ENCODE measurements at places on chromosomes 1 and 21.

GRCh38 chr1:119290297-119290696 is 78.3 kb upstream of the HAO2 start:
- DNase-seq = no peak

- no peak for DNase-seq
These were observed 102.8 kb upstream of the PROX1 start for GRCh38 chr1:213884942-213885341.

GRCh38 chr1:212450331-212450881 is 17.7 kb downstream of the NENF start:
- no peak for DNase-seq

DNA sequence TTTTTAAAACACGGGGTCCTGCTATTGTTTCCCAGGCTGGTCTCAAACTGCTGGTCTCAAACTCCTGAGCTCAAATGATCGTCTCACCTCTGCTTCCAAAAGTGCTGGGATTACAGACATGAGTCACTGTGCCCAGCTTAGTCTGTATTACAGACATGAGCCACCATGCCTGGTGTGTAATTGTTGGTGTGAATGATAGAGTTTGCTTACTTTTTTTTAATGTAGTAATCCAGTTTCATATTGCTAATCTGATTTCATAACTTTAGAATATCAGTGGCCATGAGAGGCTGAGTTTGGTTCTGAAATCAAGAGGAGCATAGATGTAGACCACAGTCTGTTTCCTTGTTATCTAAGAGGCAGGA is 3.4 kb downstream of the EPB41 start:
- DNase-seq = no peak

- no peak for DNase-seq
These were observed 74.5 kb downstream of the NPHP4 start for GRCh38 chr1:5917591-5918274.

DNA sequence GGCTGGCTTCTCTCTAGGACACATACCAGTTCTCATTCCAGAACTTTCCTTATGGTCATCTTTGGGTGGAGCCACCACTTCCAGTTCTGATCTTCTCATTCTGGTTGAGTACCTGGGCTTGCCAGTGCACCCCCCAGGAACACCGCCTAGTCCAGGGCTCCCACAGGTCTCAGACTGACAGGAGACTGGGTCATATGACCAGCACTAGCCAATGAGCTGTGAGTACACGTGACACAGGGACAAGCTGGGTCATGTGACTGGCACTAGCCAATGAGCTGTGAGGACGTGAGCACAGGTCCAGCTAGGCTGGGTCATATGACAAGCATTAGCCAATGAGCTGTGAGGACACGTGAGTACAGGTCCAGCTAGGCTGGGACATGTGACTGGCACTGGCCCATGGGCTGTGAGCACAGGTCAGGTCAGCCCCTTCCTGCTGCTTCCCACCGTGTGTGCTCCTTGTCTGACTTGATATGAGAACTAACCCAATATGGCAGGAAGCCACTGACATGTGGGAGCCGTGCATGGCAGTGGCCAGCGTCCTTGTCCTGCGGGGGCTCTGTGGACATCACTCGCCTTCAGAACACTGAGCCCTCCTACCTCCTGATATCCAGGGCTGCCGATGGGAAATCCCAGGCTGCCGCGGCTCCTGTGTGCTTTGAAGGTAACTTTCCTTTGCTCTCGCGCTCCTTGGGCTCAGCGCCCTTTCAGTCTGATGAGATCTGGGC is 22.7 kb downstream of the KRTAP10-1 start:
- DNase-seq = no peak

DNA sequence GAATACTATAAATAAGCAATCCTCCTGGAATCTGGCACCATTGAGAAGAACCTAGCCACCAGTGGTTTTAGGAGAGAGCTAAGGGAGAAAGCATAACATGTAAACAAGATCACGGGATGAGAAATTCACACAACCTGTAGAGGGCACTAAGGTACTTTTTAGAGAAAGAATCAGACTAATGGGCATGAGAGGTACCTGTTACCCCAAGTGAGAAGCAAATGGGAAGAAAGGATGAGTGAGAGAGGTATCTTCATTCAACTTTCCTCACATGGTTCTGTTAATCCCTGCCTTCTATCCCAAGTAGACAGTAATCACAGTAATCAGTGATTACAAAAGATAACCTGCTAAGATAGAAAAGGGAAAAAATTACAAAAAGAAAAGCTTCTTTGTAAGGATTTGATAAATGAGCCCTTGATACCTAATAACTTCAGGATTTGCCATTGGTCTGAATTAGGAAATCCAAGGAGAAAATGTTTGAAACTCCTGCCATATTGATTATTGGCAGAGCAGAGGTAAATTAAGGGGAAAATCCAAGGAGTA is 251.1 kb upstream of the ADGRL2 start:
- no peak for DNase-seq

GRCh38 chr1:104648269-104648691 is 898.6 kb downstream of the AMY1C start:
- no peak for DNase-seq

GRCh38 chr1:111030590-111030989 is 66.9 kb upstream of the LRIF1 start:
- DNase-seq = no peak

- DNase-seq = no peak
These were observed 36.7 kb downstream of the CAPN2 start for GRCh38 chr1:223748773-223749733.

DNA sequence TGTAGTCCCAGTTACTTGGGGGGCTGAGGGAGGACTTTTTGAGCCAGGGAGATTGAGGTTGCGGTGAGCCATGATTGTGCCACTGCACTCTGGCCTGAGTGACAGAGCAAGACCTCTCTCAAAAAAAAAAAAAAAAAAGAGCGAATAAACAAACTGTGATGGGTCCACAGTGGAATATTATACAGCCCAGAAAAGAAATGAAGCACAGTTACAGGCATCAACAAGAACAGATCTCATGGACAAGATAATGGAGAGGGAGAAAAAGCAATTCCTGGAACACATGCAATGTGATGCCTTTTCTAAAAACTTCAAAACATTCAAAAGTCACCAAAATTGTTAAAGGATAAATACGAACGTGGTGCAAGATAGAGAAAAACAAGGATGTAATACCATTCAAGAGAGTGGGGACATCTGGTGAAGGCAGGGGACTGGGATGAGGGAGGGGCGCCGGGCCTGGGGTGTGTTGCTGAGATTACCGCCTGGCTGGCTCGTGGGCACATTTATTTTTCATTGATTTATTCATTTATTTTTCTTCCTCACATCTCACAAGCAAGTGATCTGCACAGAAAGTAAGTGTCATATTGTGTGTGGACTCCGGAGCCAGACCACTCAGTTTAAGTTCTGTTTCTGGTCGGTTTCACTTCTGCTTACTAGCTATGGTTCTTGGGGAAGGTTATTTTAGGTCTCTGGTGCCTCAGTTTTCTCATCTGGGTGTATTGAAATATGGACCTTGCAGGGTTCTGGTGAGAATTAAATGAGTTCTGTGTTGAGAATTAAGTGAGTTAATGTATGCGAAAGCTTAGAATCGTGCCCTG is 30.1 kb downstream of the ABCG1 start:
- DNase-seq = no peak

DNA sequence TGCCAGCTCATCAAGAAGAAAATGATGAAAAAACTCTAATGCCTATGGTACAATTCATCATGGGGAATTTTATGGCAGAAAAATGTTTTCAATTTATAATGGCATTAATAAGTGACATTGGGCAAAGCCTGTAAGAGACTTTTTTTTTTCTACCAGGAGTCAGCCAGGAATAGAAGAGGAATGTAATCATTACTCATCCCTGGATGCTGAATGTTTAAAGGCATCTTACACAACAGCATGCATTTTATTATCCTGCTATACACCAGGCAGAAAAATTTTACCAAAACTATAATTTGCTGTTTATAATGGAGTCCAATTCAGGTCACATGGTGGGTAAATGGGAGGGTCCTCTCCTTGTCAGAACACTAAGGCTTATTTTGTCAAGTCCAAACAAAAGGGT is 189.9 kb upstream of the BEND5 start:
- DNase-seq = no peak

DNA sequence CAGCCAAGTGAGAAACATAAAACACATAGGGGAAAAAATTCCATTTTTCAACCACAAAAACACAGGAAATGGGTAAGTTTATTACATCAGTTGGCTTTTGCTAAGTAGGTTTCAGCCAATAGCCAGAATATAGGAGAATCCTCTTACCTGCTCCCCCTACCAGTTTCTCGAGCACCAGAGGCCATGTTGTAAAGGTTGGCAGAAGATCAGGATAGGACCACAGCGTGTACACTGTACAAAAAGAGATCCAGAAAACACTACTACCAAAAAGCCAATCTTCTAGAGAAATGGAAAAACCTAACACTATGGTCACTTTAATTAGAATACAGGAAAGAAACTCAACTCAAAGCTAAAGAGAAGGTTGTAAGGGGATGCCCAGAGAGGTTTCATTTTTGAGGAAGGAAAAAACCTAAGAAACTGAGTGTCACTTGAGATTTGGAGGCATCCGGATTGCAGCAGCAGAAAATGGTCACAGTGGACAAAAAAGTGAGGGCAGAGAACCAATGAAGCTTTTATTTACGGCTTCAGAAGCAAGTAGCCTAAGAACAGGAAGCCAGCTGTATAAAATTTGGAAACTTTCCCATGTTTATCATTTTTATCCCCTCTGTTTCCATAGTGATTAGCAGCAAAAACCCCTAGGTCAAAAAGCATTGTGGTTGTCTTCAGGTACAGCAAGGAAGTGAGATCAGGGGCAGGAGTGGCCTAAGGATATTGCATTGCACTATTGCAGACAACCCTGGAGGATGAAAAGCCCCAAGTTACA is 2.9 kb downstream of the EIF2D start:
- DNase-seq = no peak

GRCh38 chr1:147214842-147215539 is 10.1 kb downstream of the FMO5 start:
- no peak for DNase-seq

All from DMS 273 treated with DMSO at 0.1 percent for 48 hours (cell line).